ENCODE measurements at places on chromosomes 4 and X.

GRCh38 chrX:13685126-13685763 is 3.7 kb upstream of the RAB9A start:
- H3K27me3 ChIP-seq, result peaks cover 17% of the 10 kb centered on the region
- H3K36me3 ChIP-seq, result no peaks in the 10 kb centered on the region
- no peaks in the 10 kb centered on the region for H3K4me1 ChIP-seq
- no peak for DNase-seq
- no peak overlapping the region for H3K4me3 ChIP-seq
- no peak overlapping the region for H3K27ac ChIP-seq

- H3K4me1 ChIP-seq, result no peaks in the 10 kb centered on the region
- no peak for DNase-seq
- no peak overlapping the region for H3K27ac ChIP-seq
Measured at GRCh38 chr4:15293711-15294110, 134.1 kb upstream of the C1QTNF7 start.

DNA sequence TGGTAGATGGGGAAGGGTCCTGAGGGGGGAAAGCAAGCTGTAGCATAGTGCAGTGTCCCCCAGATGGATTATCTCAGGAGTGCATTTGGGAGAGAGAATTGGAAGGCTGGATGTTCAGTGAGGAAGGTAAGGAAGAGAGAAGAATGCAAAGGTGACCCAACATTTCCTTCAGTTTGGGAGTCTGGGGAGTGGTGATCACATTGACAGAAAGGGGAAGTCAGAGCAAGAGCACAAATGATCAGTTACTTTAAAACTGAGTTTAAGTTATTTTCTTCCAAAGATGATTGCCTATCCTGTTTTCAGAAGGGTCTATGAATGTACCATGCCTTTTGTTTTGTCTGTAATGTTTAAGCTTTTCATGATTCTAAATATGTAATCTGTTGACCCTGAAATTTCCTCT is 47.6 kb downstream of the ARHGAP10 start:
- no peaks in the 10 kb centered on the region for H3K36me3 ChIP-seq
- no peak overlapping the region for H3K27ac ChIP-seq
- DNase-seq, result no peak

- no peaks in the 10 kb centered on the region for H3K4me1 ChIP-seq
- DNase-seq, result no peak
- H3K27ac ChIP-seq, result no peak overlapping the region
Measured at GRCh38 chrX:50202539-50202938, 1.7 kb upstream of the AKAP4 start.

GRCh38 chr4:139658586-139659382 is 6.8 kb upstream of the MGST2 start:
- H3K4me3 ChIP-seq, result no peak overlapping the region
- no peak overlapping the region for H3K27ac ChIP-seq
- peaks cover 13% of the 10 kb centered on the region for H3K4me1 ChIP-seq
- no peaks in the 10 kb centered on the region for H3K27me3 ChIP-seq
- H3K36me3 ChIP-seq, result no peaks in the 10 kb centered on the region
- DNase-seq, result no peak

GRCh38 chr4:4613126-4613465 is 71.2 kb upstream of the STX18 start:
- H3K27ac ChIP-seq, result no peak overlapping the region
- H3K4me3 ChIP-seq, result no peak overlapping the region
- H3K36me3 ChIP-seq, result no peaks in the 10 kb centered on the region
- no peaks in the 10 kb centered on the region for H3K27me3 ChIP-seq
- DNase-seq, result no peak

DNA sequence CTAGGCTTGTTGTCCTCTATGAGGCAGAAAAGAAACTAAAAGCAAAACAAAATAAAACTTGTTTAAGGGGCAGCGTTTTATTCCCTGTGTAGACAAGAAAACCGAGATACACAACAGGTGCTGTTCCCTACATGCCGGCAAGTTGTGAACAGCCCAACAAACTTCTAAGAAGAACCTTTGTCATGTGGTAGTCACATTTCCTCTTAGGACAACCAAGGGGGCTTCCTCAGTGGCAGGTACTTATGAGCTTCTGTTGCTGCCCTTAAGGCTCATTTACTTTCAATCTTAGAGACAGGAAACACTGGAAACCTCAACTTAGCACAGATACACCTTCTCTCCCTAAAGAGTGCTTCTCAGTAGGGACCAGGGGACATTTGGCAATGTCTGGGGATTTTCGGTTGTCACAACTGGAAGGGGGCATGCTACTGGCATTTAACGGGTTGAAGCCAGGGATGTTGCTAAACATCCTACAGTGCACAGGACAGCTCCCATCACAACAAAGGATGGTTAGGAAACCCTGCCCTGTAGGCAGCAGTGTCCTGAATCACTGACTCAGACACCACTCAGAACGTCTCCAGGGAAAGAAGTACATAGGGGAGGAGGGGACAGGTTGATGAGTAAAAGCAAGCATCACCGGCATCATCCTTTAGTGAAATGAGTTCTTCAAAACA is 111.0 kb downstream of the ASB9 start:
- DNase-seq, result no peak
- H3K4me3 ChIP-seq, result no peak overlapping the region
- no peaks in the 10 kb centered on the region for H3K36me3 ChIP-seq
- no peaks in the 10 kb centered on the region for H3K4me1 ChIP-seq

DNA sequence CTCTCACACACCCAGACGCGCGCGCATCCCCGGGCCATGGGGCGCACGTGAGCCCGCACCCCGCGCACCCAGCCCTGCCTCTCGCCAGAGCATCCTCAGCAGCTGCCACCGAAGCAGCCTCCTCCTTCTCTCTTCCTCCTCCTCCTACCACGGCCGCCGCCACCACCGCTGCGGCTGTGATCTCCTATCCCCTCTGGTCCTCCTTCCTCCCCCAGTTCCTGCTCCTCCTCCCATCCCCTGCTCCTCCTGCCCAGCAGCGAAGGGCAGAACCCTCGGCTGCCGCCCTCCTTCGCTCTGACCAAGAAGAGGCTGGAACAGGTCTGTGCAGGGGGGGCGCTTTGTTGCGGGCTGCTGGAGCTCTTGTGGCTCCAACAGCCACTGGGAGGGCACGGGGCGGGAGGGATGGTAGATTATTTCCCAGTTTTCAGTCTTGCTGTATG is 148.7 kb upstream of the CHRDL1 start:
- H3K27me3 ChIP-seq, result peaks cover 43% of the 10 kb centered on the region
- peak; percentile 82 for DNase-seq
- H3K27ac ChIP-seq, result peak overlapping the region; percentile 49
- no peaks in the 10 kb centered on the region for H3K4me1 ChIP-seq

- no peak overlapping the region for H3K27ac ChIP-seq
- H3K4me1 ChIP-seq, result no peaks in the 10 kb centered on the region
- H3K4me3 ChIP-seq, result no peak overlapping the region
- H3K36me3 ChIP-seq, result no peaks in the 10 kb centered on the region
Measured at GRCh38 chrX:154696676-154697045, 43.3 kb upstream of the CTAG2 start.

DNA sequence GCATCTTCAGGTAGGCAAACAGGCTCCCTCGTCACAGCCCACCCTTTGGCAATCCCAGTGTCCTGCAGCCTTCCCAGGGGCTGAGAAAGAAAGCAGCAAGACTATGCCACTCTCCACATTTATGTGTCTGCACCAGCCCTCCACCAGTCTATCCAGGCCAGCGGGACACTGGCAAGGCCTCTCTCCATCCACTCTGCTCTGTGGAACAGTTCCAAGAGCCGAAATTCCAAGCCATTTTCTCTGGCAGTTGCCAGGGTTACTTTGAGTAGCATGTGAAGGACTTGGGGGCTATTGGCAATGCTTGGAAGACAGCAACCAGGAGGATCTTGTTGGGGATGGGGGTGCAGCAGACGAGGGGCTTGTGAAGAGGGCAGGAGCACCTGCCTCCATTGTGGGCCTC is 52.1 kb downstream of the TSC22D3 start:
- no peaks in the 10 kb centered on the region for H3K27me3 ChIP-seq
- no peaks in the 10 kb centered on the region for H3K4me1 ChIP-seq
- no peak overlapping the region for H3K27ac ChIP-seq
- H3K36me3 ChIP-seq, result no peaks in the 10 kb centered on the region

- no peak for DNase-seq
- no peaks in the 10 kb centered on the region for H3K27me3 ChIP-seq
- H3K27ac ChIP-seq, result no peak overlapping the region
- H3K4me1 ChIP-seq, result no peaks in the 10 kb centered on the region
- H3K36me3 ChIP-seq, result no peaks in the 10 kb centered on the region
Measured at GRCh38 chr4:89316931-89317366, 9.3 kb upstream of the GPRIN3 start.

- no peaks in the 10 kb centered on the region for H3K36me3 ChIP-seq
- no peak for DNase-seq
- H3K27me3 ChIP-seq, result no peaks in the 10 kb centered on the region
- no peak overlapping the region for H3K4me3 ChIP-seq
- H3K27ac ChIP-seq, result no peak overlapping the region
Measured at GRCh38 chr4:67394879-67395278, 150.4 kb downstream of the CENPC start.

DNA sequence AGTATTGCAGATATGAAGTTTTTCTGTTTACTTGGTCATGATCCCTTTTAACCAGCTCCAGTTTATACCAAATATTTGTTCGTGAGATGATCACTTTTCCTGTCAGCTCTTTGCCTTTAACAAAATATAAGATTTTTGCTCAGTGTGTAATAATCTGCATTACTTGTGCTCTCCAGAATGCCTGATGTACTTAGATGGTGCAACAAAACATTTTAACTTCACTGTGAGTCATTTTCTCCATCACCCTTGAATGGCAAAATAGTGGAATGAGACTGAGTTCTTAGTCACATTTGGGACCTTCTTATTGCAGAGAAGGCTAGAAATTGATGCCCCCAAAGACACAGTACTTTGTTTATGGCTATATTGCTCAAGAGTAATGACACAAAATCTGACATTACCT is 252.0 kb downstream of the FRMPD4 start:
- H3K27me3 ChIP-seq, result no peaks in the 10 kb centered on the region
- H3K4me1 ChIP-seq, result no peaks in the 10 kb centered on the region
- no peak overlapping the region for H3K4me3 ChIP-seq
- no peaks in the 10 kb centered on the region for H3K36me3 ChIP-seq
- H3K27ac ChIP-seq, result no peak overlapping the region

GRCh38 chr4:141132709-141133145 is 542 bp downstream of the RNF150 start:
- H3K27me3 ChIP-seq, result peaks cover 39% of the 10 kb centered on the region
- H3K4me1 ChIP-seq, result peaks cover 7% of the 10 kb centered on the region
- peak overlapping the region; percentile 16 for H3K27ac ChIP-seq
- DNase-seq, result peak; percentile 84
- H3K4me3 ChIP-seq, result peak overlapping the region; percentile 88
- H3K36me3 ChIP-seq, result no peaks in the 10 kb centered on the region

- H3K4me1 ChIP-seq, result peaks cover 7% of the 10 kb centered on the region
- no peak overlapping the region for H3K4me3 ChIP-seq
- H3K27ac ChIP-seq, result no peak overlapping the region
- no peaks in the 10 kb centered on the region for H3K27me3 ChIP-seq
- no peaks in the 10 kb centered on the region for H3K36me3 ChIP-seq
Measured at GRCh38 chr4:184448141-184448540, 26.2 kb downstream of the IRF2 start.

DNA sequence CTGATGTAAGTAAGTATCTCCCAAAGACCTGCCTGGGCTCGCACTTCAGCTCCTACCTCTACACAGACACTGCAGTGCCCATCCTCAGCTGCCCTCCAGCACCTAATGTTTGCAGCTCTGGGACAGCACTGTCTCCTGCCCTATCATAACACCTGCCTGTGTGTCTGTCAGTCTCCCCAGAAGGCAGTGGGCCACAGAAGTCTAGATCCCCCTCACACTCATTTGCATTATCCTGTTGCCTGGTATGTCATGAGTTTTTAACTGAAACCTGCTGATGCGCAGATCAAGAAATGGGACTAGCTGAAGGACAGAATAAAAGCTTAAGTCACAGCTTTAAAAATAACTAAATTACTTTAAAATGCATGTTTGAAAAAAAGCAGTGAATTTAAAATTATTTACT is 43.0 kb downstream of the LRP2BP start:
- H3K4me3 ChIP-seq, result no peak overlapping the region
- H3K36me3 ChIP-seq, result peaks cover 79% of the 10 kb centered on the region
- no peak overlapping the region for H3K27ac ChIP-seq
- DNase-seq, result no peak
- H3K4me1 ChIP-seq, result no peaks in the 10 kb centered on the region

DNA sequence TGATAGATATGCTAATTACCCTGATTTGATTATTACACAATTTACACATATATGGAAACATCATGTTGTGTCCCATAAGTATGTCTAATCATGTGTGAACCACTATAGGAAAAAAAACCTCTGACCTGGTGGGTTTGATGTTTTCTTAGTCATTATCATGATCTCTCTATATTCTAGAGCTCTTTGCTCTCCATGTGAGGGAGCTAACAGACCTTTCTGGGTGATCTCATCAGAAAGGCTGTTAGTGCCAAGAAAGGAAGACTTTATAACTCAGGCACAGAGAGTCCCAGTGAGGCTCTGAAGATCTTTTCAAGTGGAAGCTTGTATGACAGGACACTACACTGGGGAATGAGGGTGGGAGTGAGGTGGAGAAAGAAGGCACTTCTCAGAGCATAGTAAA is 527.7 kb upstream of the MAGEB2 start:
- no peak for DNase-seq
- H3K27me3 ChIP-seq, result no peaks in the 10 kb centered on the region
- H3K4me3 ChIP-seq, result no peak overlapping the region
- H3K27ac ChIP-seq, result no peak overlapping the region

GRCh38 chr4:155795991-155796390 is 37.2 kb downstream of the GUCY1B1 start:
- no peak overlapping the region for H3K27ac ChIP-seq
- no peak for DNase-seq
- H3K27me3 ChIP-seq, result no peaks in the 10 kb centered on the region
- no peak overlapping the region for H3K4me3 ChIP-seq
- no peaks in the 10 kb centered on the region for H3K36me3 ChIP-seq

DNA sequence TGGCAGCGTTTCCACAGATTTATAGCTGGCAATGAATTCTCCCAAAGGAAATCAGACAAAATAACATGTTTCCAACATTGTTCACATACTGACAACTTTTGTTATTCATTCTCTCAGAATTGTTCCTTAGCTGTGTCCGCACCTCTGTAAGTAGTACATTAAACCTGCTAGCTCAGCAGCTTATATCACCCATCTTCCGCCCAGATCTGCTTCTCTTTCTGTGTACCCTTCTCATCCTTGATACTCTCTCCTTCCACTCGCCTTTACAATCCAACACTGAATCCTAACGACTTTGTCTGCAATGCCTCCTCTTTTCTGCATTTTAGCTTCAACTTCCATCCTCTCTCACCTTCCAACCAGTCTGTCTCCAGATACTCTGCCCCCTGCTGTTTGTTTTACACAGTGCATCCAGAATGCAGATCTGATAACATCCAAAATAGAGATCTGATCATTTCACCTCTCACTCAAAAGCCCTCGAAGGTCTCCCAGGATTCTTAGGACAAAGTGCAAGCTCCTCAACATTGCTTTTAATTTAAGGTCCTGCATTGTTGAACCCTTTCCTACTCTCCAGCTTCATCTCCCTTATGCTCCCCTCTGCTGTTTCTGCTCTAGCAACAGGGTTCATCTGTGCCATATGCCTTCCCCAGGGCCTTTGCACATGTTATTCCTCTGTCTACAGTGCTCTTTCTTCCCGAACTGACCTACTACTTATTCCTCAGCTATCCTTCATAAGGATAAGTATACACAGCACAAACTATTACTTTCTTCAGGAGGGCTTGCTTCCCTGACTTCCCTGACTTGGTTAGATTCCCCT is 67.3 kb upstream of the VBP1 start:
- peak; percentile 74 for DNase-seq
- H3K4me3 ChIP-seq, result no peak overlapping the region
- no peaks in the 10 kb centered on the region for H3K4me1 ChIP-seq

GRCh38 chr4:81555489-81555888 is 83.8 kb upstream of the RASGEF1B start:
- DNase-seq, result no peak
- no peak overlapping the region for H3K27ac ChIP-seq
- peaks cover 43% of the 10 kb centered on the region for H3K27me3 ChIP-seq
- no peaks in the 10 kb centered on the region for H3K36me3 ChIP-seq
- no peak overlapping the region for H3K4me3 ChIP-seq
